Hematopoietic multipotent progenitor cell (in vitro differentiated cells): ENCODE measurements at places on chromosomes 3 and 15.
A peak's percentile ranks its signal among the peaks of the same experiment; 100 is the strongest.

DNA sequence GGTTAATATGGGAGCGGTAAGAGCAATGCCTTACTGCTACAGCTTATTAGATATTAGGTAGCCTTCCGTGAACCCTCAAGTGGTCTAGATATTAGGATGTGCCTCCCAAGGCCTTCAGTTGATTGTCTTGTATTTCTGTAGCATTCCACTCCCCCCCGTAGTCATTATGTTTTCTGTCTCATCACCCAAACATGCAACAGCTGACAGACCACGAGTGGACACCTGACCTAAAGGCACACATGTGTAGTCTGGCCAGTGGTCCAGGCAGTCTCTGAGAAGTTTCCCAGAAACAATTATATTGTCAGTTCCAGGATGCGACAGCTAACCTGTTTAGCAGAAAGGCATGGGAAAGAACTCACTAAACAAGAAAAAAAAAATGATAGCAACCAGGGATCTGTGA is 1000.9 kb downstream of the AGBL1 start:
- DNase-seq, result no peak

GRCh38 chr15:48086576-48086975 is 34.2 kb upstream of the SLC24A5 start:
- DNase-seq, result no peak

GRCh38 chr3:38588371-38588971 is 61.0 kb downstream of the SCN5A start:
- no peak for DNase-seq

DNA sequence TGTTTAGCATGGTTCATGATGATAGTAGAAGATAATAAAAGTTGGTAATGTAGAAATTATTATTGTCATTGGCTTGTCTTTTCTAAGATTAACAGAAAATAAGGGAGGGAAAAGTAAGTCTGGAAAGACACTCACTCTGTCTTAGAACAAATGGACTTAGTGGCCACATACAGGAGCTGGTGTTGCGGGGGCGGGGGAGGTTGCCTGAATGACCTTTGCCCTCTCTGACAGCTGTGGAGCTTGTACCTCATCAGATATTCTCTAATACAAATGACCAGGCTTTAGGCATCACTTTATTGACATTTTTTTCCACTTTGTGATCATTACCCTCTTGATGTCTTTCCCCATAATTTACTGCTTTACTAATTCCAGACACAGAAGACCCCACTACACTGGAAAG is 5.9 kb downstream of the TAGLN3 start:
- no peak for DNase-seq

- DNase-seq, result no peak
These were observed 27.6 kb upstream of the NRROS start for GRCh38 chr3:196611761-196612483.

DNA sequence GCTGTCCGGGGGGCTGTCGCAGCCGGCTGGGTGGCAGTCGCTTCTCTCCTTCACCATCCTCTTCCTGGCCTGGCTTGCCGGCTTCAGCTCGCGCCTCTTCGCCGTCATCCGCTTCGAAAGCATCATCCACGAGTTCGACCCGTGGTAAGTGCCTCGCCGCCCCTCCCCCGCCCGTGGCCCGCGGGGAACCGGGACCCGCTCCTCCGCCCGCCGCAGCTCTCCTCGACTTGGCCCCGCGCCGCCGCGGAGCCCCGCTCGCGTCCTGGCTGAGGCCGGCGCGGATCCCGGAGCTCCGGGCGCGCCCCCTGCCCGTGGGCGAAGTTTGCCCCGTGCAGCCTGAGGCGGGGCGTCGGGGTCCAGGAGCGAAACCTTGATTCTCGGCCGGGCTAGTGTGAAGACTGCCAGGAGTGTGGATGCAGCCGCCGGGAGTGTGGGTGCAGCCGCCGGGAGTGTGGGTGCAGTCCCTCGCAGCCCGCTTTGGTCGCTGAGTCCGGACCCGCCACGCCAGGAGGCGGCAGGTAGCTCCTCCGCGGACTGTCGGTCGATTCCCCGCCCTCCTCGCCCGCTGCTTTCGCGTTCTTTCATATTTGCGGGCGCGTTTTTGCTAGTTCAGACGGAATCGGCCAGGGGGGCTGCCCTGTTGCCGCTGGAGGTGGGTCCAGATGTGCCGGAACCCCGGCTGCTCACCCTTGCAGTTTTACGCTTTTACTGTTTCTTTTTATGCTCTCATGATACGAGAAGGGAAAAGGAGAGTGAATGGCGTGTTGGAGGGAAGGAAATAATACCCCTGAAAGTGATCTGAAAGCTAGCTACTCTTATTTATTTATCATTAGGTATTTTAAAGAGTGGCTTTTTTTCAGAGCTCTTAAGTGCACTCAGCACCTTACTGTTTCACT is 692 bp downstream of the STT3B start:
- peak; percentile 49 for DNase-seq

DNA sequence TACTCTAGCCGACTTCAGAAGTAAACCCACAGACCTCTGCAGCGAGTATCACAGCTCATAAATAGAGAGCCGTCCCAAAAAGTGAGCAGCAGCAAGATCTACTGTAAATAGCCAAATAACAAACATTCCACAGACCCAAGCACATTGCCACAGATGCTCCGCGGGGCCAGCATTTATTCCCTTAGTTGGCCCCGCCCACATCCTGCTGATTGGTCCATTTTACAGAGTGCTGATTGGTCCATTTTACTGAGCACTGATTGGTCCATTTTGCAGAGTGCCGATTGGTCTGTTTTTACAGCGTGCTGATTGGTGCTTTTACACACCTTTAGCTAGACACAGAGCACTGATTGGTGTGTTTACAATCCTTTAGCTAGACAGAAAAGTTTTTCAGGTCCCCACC is 17.3 kb upstream of the GABRB3 start:
- DNase-seq, result no peak

- DNase-seq, result no peak
These were observed 67.2 kb downstream of the RPL39L start for GRCh38 chr3:187072102-187072501.

DNA sequence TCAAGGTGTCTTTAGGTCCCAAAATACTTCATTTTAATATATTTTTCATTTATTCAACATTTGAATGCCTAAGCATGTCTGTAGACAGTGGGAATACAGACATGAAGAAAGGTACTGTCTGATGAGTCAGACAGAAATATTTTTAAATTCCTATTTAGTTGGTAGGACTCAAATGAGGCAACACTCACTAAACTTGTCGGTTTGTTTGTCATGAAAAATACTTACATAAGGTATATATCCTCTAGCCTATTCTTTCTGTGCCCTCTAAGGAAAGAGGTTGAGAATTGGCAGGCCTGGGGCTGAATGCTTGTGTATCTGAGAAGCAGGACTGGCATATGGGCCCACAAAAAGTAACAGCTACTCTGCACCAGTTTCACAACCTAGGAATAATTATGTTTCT is 423.6 kb upstream of the MDFIC2 start:
- DNase-seq, result no peak

DNA sequence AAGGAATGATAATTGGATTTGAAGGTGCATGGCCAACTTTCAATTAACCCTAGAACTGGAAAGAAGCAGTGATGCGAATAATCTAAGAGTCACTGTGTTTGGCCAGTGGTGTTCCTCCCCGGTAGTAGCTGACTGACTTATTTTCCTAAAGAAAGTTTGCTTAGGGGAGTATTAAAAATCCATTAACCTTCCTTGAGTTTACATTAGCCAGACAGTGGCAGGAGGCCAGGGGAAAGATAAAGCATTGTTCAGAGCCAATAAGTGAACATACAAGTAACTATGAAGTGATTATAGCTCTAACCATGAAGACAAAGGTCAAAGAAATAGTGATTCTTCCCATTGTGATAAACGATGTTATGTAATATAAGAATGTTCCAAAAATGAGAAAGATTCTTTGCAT is 8.9 kb upstream of the TMEM202 start:
- no peak for DNase-seq

DNA sequence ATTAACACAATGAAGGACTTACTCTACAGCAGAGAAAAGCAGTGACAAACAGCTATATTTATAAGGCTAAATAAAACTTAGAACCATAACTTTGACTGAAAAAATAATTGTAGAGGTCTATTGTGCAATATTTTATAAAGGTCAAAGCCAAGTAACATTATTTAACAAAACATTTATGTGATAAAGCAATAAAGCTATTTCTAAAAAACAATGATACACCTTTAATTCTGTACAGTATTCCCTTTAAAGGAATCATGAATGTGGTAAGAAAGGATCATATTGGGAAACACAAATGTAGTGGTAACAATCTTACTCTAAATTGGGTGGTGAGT is 236.4 kb downstream of the ISL2 start:
- no peak for DNase-seq

GRCh38 chr3:53240989-53241972 is 14.5 kb downstream of the TKT start:
- DNase-seq, result no peak

GRCh38 chr3:154195620-154196356 is 74.6 kb downstream of the ARHGEF26 start:
- no peak for DNase-seq

- peak; percentile 3 for DNase-seq
These were observed 188.9 kb upstream of the MEIS2 start for GRCh38 chr15:37289109-37289765.

DNA sequence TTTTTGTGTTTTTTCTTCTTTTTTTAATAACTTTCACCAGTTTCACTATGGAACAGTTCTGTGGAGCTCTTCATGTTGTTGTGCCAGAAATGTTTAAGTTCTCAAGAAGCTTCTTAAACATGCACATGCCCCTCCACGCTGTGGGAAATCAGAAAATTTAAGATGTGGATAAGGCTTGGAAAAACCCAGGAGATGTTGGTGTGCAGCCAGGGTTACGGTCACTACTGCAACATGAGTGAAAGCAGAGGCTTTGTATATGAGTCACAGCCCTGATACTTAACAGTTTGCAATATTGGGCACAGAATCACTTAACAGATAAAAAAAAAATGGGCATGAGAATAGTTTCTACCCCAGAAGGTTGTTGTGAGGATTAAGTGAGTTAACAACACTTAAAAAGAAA is 399.9 kb downstream of the LRTM1 start:
- DNase-seq, result no peak

- no peak for DNase-seq
These were observed 7.4 kb downstream of the NOX5 start for GRCh38 chr15:69021895-69022294.

DNA sequence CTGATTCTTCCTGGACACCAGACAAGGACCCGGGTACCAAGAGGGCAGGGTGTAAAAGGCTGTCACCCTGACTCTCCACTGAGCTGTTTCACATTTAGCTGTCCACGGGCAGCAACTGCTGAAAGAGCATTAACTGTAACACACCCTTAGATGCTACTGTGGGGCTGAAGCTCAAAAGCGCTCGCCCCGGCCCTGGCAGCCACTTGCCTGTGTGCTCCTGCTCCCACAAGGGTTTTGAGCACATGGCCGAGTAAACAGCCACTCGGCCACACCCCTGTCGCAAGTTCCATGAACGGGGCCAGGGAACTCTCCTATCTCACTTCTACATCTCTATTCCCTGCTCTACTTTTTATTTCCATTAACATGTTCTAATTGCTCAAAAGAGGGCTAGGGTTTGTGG is 421.7 kb downstream of the TUSC7 start:
- DNase-seq, result no peak

DNA sequence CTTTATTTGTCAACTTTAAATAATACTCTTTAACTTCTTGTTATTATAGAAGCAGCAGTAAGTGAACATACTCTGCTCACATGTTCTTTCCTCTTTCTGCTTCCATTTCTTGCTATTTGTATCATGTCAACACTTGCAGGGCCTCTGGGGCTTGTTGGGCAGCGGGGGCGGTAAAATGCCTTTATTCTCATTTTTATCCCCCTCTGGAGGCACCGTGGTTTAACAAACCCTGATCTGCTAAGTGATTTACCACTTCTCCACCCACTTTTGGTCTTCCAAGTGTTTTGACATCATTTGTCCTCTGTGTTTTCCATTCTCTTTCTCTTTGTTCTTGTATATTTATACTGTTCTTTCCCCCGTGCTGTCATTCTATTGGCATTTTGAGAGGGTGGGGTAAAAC is 33.9 kb downstream of the SCN10A start:
- no peak for DNase-seq

- DNase-seq, result no peak
These were observed 261.9 kb upstream of the SUCLG2 start for GRCh38 chr3:67916353-67916752.

GRCh38 chr15:92079047-92079446 is 225.5 kb downstream of the SLCO3A1 start:
- DNase-seq, result no peak

DNA sequence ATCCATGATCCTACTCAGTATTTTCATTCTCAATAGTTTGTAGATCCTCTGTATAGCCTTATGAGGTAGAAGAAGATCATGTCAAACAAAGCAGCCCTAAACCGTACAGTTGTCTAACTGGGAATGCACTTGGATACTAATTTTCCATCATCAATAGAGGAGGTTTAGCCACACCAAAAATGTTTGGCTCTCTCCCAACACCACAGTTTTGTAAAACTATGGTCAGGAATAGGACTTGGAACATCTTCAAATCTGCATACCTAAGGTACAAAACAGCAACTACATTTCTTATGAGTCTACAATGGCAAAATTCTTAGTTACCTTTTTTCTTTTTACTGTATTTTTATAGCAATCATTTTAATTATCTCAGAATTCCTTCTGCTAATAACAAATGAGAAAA is 1001.6 kb downstream of the ROBO2 start:
- no peak for DNase-seq
